ENCODE measurements at places on chromosomes 12 and 14. TPM values are rescaled to one million over a fixed set of nuclear protein-coding genes. Genes with fewer than 3 reads are reported as not detected.

DNA sequence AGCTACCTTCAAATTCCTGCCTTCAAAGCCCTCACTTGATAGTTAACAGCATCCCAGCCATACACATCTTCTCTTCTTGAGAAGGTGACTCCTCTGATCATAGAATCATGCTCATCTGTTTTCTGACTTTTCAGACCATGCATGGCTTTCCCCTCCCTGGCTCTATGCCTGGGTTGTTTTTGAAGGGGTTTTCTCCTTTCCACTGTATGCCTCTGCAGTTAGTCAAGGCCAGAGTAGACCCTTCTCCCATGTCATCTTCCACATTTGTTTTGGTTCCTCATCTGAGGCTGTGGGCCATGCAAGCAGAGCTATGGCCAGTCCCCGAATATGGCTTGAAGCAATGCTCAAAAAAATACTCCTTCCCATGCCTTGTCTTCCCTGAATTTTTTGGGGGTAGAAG lies 14.3 kb upstream of the MCRS1 start:
- DNase-seq: no peak

- DNase-seq: no peak
Observed at GRCh38 chr12:85352016-85352415, 72.0 kb downstream of the ALX1 start.

MGAT4C gene
- total RNA-seq: not detected

KRT85 gene
- not detected for total RNA-seq

CLEC4C gene
- not detected for total RNA-seq

CCDC177 gene
- under 0.01 TPM for total RNA-seq

- peak; percentile 83 for DNase-seq
Observed at GRCh38 chr12:2613326-2614073, 181.3 kb upstream of the FKBP4 start.

TMEM119 gene
- not detected for total RNA-seq

SERPINA5 gene
- total RNA-seq: 1.9 TPM

DNA sequence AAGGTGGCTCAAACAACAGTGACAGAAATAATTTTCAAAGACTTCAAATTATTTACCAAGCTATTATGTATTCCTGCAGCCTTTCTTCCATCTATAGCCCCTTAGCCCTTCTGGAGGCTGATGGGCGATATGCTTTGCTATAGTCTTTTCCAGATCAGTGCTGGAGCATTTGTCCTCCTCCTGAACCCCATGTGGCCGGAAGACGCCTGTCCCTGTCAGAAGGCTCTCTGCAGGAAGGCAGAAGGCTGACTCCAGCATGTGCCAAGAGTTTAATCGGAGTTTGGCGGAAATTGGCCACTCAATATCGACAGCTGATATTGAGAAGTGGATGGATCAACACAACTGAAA lies 49.3 kb upstream of the MAX start:
- DNase-seq: no peak

ACOT6 gene
- not detected for total RNA-seq

DNA sequence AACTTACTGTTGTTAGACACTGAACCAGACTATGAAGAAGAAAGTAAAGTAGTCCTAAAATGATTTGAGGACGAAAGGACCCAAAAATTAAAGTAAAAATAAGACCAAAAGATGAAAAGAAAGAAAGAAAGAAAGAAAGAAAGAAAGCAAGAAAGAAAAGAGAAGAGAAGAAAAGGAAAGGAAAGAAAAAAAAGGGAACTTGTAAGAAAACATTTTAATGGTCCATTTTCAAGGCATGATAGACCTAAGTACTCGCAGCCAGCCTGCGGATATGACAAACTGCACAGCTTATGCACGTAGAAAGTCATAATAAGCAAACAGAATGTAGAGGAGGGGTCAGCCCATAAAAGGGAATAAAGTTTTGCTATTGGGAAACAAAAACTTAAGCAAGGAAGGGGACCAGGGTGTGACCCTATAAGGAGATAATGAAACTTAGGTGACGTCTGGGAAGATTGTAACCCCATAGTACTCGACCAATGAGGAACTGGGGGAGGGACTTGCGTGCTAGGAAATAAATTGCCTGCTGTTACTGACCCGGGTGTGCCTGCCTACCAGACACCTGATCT lies 59.7 kb downstream of the APOBEC1 start:
- no peak for DNase-seq
